ENCODE measurements at places on chromosomes 13 and 19.

GRCh38 chr13:59043016-59043415, 1120.7 kb downstream of the DIAPH3 start:
- no peak for DNase-seq

- no peak for DNase-seq
These were observed 796.9 kb downstream of the SLITRK1 start for GRCh38 chr13:83085186-83085900.

DNA sequence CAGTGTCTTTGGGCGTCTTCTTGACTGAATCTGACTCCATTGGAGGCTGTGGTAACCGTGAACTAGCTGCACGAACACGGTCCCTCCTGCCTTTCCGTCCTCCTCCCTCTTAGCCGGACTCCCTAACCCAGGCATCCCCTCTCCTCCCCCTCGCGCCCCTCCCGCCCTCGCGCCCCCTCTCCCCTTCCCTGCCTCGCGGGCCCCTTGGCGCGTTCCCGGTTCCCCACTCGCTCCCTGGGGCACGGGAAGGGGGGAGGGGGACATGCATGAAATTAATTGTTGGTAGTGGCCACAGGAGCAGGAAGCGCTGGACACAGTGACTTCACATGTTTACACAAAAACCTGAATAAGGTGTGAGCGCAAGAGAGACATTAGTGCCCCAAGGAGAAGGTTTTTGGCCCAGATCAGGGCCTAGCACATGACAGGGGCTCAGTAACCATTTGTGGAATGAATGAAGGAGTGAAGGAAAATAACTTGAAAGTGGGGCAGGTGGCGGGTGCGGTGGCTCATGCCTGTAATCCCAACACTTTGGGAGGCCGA, 279 bp downstream of the DMRTC2 start:
- no peak for DNase-seq

DNA sequence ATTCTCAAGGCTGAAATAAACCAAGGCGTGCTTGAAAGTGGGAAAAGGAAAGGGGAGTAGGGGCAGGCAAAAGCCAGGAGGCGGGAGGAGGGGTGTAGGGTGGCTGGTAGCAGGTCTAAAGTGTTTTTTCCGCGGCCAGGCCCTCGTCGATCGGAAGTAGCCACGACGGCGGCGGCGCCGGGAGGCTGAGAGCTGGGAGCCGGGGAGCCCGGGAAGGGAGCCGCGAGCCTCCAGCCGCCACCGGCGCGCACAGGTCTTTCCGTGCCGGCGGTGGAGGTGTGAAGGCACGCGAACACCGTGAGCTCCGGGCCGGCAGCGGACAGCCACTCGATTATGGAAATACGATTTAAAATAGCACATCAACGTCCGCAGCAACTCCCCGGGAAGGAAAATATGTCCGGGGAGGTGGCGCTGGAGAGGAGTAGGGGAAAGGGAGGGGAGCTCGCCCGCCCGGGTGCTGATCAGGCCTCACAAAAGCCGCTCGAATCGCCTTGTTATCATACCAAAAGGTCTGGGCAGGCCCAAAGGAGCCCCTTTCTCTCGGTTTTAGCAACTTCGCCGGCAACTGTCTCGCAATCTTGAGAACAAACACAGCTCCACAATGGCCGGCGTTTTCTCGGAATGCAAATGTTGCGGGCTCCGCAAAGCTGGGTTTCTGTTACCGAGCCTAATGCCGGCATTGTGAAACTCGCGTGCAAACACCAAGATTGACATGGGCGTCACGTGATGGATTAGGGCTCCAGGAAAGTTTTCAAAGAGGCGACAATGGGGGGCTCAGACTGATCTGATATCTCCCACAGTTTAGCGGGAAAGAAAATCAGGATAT, 2.9 kb upstream of the PCDH8 start:
- no peak for DNase-seq

DNA sequence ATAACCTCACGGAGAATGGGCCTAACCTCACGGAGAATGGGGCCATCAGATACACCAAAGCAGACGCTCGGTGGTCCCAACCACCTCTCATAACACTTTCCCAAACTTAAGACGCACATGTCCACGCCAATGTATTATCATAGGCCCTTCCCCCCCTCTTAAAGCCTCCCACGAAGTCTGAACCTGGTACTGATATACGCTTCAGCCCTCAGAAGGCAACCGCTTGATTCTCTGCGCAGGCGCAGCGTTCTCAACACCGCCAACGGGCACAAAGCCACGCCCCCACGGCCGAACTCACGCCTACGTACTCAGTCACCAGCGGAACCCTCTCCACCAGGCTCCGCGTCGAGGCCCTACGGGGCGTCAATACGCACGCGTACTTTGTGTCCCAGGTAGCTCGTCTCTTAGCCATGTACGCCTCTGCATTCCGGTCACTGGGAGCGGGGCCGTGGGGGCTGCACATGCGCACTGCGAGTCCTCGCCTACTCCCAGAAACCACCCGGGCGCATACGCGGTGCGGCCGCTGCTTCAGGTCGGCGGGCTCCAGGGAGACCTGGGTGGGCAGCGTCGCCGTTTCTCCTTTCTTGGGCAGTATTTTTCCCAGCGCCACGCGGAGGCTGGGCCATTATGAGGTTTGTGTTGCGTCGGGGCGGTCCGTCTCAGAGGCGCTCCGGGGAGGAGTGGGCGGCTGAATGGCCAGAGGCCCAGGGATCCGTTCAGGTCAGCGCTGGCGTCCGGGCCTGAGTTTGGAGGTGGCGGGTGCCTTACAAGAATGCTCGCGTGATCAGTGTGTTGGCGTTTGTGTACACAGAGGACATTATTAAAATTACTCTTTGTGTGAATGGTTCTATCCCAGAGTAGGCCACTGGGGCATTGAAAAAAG, 25.3 kb downstream of the ZNF582 start:
- peak; percentile 84 for DNase-seq

GRCh38 chr13:40187841-40188591, 478.4 kb downstream of the FOXO1 start:
- no peak for DNase-seq

DNA sequence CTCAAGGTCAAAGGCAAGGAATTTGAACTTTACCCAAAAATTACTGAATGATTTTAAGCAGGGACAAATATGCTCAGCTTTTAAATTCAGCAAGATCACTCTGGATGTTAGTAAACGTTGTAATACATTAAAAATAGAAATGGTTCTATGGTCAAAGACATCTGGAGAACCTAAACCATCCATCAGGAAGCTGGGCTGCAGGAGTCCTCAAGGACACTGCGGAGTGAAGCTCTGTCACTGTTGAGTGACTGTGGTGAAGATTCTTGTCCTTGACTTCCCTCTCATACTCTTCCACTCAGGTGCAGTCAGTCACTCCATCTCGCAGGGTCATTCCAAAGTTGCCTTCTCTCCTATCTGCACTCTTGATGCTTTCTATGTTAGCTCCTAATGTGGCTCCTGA, 450.7 kb downstream of the FOXO1 start:
- DNase-seq: no peak

DNA sequence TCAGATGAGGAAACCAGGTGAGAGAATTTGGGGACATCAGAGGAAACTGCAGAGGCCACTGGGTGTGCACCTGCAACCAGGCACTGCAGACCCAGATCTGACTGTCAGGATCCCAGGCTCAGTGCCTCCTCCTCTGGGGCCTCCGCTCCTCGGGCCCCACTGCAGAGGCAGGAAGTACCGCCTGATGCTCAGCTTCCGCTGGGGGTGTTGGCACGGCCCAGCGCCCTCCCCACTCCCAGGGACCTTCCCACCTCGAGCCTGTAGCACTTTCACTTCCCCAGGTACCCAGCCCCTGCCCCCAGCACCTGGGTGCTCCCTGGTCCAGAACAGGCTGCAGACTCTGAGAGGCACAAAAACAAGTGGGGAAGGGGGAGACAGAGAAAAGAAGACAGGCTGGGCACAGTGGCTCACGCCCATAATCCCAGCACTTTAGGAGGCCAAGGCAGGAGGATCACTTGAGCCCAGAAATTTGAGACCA, 1.4 kb upstream of the CD37 start:
- DNase-seq: no peak

GRCh38 chr13:48731001-48731658, 77.4 kb downstream of the CYSLTR2 start:
- no peak for DNase-seq

DNA sequence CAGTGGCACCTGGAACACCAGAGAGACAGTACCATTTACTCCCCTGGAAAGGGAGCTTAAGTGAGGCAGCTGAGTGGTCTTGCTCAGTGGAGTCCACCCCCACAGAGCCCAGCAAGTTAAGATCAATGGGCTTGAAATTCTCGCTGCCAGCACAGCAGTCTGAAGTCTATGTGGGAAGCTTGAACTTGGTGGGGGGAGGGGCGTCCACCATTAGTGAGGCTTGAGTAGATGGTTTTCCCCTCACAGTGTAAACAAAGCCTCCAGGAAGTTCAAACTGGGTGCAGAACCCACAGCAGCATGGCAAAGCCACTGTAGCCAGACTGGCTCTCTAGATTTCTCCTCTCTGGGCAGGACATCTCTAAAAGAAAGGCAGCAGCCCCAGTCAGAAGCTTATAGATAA, 30.3 kb upstream of the CEACAM4 start:
- no peak for DNase-seq

GRCh38 chr13:51025245-51025905, 85.7 kb downstream of the C13orf42 start:
- DNase-seq: no peak

- no peak for DNase-seq
These were observed 152.8 kb downstream of the LHFPL6 start for GRCh38 chr13:39450176-39450575.

DNA sequence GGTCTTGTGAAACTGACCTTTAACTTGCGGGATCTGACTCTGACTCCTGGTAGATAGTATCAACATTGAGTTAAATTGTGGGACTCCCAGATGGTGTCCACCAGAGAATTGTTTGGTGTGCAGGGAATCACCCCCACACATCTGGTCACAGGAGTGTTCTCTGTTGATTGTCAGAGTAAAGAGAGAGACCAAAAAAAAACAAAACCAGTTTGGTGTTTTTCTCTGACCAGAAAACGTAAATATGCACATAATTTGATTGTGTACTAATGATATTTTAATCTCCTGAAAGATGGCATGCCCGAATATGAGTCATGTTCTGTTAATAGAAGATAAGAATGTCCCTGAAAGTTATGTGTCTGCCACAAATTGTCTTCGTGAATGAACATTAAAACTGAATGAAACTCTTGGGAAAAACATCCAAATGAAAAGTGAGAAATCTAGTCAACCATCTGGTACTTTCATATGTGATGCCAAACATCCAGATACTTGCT, 118.5 kb upstream of the GPC6 start:
- DNase-seq: no peak

GRCh38 chr13:32107474-32107873, 75.9 kb downstream of the FRY start:
- DNase-seq: no peak

DNA sequence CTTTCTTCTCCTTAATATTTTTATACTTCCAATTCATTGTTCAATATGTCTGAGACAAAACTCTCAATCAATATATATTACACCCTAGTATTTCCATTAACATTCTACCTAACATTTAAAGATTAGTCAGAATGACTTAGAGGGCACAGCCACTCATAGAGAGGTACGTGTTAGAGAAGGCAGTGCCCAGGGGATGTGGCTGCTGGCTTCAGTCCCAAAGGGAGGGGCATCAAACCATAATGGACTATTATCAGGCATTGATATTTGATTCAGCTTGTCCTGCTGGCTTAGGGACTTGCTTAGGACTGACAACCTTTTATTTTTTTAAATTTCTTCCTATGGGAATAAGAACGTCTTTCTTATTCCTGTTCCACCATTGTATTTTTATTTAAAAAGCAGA, 1392.0 kb upstream of the ATXN8OS start:
- DNase-seq: no peak

DNA sequence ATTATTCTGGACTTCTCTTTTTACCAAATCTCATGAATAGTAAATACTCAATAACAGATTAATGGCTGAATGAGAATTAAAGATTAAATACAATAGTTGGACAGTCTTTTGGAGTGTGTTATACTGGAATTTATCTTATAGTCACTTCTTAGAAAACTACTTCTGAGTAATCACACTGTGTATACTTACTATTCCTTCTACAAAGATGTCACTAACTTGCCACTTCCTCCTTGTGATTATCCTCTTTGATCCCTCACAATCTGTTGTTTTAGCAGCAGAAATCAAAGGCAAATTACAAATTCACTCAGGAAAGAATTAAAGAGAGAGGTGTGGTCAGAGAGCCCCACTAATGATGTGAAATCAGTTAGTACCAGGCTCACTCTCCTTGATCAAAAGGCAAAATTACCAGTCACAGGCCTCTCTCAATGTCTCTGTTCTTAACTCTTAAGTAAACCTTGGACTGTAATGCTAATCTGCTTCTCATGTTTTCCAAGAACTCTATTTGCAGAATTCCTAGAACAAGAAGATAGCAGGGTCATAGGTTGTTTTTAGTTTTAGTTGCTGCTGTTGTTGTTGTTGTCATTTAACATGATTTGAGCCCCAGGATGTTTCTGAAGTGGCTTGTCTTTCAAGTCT, 37.3 kb upstream of the FNDC3A start:
- no peak for DNase-seq

DNA sequence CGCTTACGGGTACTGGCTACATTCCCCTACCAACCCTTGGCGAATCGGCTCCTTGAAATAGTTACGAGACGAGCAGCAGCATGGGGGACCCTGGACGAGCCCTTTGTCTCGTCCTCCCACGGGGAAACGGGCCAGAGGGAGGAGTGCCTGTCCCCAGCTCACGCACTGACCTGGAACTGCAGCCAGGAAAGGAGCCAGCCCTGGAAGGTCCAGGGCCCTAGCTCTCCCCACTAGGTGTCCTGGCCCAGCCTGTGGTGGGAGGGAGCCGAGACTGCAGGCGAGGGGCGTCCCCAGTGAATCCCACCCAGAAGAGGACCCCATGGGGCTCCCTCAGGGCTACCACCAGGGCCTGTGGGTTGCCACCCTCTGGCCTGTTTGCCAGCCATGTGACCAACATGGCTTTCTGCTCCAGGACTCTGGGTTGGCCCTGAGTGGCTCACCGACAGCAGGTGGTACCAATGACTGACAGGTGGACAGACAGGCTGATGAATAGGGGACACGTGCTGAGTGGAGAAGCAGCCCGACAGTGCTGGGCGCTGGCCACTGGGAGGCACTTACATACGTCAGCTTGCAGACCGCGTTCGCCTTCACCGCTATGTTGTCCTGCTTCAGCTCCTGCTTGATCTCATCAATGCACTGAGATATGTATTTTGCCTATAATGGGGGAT, 13.2 kb downstream of the AP3D1 start:
- DNase-seq: no peak

DNA sequence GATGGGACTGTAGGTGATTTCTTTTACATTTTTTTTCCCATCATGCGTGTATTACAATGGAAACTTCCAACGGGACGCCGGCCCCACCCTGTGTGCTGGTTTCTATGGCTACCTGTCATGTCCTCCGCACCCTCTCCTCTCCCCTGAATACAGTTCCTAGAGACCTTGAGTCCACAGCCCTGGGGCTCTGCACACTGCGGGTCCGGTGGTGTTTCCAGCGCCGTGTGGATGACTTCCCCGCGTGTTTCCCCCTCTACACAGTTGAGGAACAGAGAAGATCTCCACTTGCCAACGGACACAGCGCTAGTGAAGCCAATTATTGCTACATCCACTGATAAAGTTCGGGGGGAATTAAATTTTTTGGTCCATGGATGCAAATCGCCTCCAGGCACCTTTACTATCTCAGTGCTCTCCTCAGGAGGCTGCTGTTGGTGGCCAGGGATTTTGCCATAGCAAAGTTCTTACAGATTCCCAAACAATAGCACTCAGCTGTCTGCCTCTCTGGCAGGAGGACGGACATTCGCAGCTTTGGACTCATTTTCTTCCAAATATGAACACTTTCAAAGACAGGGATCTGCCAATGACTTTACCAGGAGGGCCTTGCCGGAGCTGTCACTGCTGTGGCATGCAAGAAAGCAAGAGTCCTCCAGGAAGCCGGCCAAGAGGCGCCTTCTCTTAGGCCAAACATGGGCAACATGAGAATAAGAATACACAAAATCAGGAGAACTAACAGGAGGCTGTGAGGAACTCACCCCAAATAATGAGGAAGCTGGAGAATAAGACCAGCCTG, 39.3 kb upstream of the GAS6 start:
- peak; percentile 67 for DNase-seq
